ENCODE measurements at places on chromosomes 2 and 18.

DNA sequence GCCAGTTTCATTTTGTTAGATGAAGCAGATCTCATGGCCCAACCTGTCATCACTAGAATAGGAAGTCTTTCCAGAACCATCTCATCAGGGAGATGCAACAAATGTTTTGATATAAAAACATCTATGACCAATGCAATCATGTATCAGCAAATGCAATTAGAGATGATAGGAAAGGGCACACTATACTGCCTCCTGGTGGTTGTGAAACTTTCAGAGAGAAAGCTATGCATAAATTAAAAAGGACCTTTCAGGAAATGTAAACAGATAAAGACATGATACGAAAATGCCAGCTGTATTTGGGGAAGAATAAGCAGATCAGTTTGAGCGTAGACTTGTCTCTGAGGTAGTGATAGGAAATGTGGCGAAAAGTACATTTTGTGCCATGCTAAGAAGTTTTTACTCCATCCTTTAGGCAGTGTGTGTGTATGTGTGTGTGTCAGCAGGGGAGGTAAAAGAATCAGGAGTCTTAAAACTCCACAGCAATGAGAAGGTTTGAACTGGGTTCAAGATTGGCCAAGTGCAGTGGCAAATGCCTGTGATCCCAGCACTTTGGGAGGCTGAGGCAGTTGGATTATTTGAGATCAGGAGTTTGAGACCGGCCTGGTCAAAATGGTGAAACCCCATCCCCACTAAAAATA, 479.3 kb downstream of the CPS1 start:
- DNase-seq: peak; percentile 17

- DNase-seq: no peak
Measured at GRCh38 chr2:126877041-126877440, 21.6 kb upstream of the TEX51 start.

- DNase-seq: no peak
Measured at GRCh38 chr2:83261591-83262136, 1197.4 kb downstream of the SUCLG1 start.

DNA sequence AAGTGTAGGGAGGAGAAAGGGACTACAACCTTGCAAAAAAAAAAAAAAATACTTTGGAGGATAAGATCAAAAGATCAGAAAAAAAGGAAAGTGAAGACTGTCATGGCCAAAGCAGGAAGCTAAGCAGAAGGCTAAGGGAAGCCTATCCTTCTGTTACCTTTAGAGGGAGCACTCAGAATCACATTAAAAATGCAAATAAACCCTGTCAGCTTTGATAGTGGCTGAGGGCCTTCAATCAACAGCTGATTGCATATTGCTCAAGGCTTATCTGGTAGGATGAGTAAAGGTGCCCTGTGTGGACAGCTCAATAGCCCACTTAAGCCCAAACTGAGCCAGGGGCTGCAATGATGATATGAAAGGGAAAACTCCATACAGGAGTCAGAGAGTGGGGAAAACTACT, 1021.2 kb downstream of the LRP1B start:
- no peak for DNase-seq

GRCh38 chr2:10954856-10955818, 43.4 kb downstream of the KCNF1 start:
- no peak for DNase-seq

DNA sequence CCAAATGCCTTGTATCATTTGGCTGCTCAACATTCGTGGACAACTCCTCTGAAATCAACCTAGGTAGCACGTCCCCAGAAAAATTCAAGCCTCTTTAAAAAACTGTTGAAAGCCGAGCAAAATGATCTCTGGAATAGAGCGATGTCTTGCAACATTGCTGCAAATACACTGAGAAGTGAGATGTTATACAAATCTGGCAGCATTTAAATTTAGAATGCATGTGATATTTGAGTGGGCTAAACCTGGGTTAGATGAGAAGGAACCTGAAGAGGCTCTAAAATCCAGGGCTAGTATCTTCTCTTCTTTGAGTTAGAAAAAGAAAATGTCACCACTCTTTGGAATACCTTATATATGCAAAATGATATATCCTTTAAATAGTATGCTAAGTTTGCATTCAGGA, 81.5 kb upstream of the ZBTB14 start:
- DNase-seq: no peak

- no peak for DNase-seq
Measured at GRCh38 chr2:235713189-235713588, 219.3 kb downstream of the AGAP1 start.

DNA sequence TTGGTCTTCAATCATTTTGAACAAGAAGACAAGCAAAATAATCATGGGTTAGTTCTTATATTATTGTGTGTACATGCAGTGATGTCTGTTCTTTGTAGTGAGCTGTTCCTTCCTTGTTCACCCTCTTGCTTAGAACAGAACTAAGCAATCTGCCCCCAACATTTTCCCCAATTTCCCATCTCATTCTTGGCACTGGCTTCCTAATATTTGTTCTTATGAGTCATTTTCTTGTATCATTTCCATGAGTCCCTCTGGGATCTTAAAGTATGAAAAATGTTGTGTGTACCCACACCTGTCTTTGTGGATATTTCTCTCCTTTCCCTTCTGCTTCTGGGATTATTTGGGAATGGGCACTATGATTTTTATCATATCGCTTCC, 3.5 kb upstream of the IL1B start:
- no peak for DNase-seq

- DNase-seq: no peak
Measured at GRCh38 chr2:215110918-215111317, 27.5 kb downstream of the ABCA12 start.

GRCh38 chr2:236685979-236686520, 116.4 kb downstream of the ACKR3 start:
- no peak for DNase-seq

GRCh38 chr2:235416858-235417499, 76.9 kb upstream of the AGAP1 start:
- DNase-seq: no peak

DNA sequence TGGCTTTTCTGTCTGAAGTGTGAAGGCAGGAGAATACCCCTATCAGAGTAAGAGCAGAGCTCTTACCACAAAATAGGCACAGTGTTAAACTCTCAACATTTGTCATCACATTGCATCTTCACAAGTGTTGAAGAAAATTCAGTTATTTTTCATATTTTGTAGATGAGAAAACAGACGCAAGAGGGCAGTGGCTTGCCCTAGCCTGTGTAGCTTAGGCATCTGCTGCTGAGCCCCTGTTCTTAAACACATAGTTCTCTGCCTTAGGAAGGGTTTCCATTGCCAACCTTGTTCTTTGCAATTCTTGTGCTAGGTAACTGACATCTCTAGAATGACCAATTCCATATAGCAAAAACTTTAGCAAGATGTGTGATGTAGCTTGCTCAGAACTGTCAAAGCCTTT, 112.7 kb upstream of the RMDN2 start:
- no peak for DNase-seq

DNA sequence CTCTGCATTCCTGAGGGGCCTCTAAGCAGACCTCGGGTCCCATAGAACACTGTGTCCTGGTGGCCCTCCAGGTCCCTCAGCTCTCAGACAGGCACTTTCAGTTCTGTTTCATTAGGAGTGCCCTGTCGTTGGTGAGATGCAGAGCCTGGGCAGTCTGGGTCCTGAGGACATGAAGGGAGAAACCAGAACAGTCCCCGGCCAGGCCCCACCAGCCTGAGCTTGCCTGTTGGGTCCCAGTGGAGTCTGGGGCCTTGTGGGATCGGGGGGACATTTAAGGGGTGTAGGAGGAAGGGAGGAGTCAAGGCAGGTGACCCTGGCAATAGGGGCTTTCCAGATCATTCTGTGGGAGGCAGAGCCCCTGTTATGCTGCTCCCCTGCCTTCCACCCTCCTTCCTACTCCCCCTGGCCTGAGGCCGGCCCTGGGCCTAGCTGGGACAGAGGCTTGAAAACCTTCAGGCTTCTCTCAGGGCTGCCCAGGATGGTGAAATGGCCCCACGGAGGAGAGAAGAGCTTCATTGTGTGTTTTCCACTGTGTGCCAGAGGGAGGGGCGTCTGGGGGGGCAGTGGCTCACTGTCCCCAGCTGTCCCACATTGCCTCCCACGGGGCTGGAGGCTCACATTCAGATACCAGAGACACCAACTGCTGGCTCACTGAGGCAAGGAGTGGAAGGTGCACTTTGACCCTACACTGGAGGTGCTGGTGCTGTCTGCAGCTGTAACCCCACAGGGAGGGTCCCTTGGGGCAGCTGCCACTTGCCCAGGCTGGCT, 26.6 kb upstream of the CATIP start:
- no peak for DNase-seq

DNA sequence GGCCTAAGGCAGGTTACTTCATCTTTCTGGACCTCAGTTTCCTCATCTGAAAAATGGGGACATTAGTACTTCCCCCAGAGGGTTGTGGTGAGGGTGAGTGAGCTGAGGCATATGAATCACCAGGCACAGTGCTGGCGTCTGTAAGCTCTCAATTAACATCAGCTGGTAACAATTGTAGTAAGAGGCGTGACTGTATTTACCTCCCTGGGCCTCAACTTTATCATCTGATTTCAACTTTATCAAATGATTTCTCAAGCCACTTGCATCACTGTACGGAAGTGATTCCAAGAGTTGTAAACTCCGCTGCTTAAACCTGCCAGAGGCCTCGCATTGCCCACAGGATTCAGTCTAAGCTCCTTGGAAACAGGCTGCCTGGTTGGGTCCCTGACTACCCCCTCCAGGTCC, 53.6 kb upstream of the PKDCC start:
- DNase-seq: no peak

DNA sequence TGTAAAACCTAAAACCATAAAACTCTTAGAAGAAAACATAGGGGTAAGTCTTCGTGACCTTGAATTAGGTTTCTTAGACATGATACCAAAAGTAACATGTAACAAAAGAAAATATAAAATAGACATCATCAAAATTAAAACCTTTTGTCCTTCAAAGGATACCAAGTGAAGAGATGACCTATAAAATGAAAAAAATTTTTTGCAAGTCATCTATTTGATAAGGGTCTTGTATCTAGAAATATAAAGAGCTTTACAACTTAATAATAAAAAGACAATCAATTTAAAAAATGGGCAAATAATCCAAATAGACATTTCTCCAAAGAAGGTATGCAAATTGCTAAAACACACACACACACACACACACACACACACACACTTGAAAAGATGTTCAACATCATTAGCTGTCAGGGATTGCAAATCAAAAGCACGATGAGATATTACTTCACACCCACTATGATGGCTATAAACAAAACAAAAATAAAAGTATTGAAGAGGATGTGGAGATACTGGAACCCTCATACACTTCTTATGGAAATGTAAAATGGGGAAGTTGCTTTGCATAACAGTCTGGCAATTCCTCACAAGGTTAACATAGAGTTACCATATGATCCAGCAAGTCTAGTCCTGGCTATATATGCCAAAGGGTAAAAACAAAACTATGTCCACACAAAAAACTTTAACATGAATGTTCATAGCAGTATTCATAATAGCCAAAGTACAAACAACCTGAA, 23.3 kb downstream of the SPDYA start:
- no peak for DNase-seq

GRCh38 chr2:95270541-95271081, 3.6 kb upstream of the PROM2 start:
- DNase-seq: peak; percentile 13

DNA sequence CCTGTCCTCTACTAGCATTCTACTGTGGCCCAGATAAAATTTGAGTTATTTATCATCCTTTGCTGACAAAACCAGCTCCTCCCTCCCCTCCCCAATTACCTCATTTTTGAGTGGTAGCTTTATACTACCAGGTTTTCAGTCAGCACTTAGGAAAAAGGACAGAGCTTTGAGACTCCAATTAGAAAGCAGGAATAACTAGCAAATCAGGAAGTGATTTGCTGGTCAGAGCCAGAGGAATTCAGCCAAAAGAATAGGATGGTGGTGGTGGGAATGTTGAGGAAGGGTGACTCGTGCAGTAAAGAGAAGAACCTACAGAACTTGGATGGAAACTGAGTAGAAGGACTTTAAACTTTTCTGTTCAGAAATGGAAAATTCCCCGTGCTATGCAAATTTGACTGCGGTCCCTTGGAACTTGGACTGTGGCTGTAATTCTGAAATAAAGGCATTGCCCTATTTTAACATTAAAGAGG, 3.7 kb downstream of the MYL12B start:
- DNase-seq: no peak

- DNase-seq: no peak
Measured at GRCh38 chr2:98205889-98206288, 118.9 kb downstream of the VWA3B start.

- DNase-seq: no peak
Measured at GRCh38 chr18:8744656-8745055, 39.3 kb downstream of the MTCL1 start.

DNA sequence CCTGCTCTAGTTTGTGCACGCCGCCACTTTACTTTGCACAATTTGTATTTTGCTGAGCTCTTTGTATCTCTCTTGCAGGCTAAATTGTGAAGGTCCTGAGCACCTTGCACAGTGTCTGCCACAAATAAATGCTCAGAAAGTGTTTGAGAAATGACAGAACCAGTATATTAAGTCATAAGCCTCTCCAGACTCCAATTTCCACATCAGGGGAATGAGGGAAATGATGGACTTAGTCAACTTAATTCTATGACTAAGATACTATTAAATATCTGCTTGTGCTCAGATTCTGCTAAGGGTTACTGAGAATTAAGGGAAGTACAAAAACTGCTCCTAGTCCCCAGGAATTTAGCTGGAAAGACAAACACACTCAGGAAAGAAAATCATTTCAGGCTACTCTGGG, 239.1 kb upstream of the SLC14A2 start:
- DNase-seq: no peak

- no peak for DNase-seq
Measured at GRCh38 chr18:35027206-35027605, 14.0 kb upstream of the MAPRE2 start.

- no peak for DNase-seq
Measured at GRCh38 chr2:237268004-237268708, 145.8 kb downstream of the COL6A3 start.

- DNase-seq: no peak
Measured at GRCh38 chr2:173359231-173359630, 4.6 kb downstream of the CDCA7 start.

- no peak for DNase-seq
Measured at GRCh38 chr2:75076088-75076487, 117.6 kb downstream of the POLE4 start.

DNA sequence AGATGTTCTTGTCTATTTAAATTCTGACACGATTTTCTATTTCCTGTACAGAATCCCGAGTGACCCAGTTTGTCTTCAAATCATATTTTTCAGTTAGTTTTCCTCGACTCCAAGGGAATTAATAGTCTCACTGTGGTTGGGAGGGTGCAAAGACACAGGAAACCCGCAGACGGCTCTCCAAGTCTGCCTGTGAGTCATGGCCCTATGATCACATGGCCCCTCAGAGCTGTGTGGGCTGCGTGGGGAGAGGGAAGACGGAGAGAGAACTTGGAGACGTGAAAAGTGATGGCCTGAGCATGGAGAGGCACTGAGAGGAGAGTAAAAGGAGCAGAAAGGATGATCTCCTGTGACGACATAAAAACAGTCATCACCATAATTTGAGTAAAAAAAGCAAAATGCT, 989.9 kb downstream of the DCDC2C start:
- no peak for DNase-seq

GRCh38 chr2:119827866-119828507, 68.3 kb downstream of the PTPN4 start:
- no peak for DNase-seq

GRCh38 chr2:103887625-103888024, 966.3 kb upstream of the POU3F3 start:
- no peak for DNase-seq

- DNase-seq: no peak
Measured at GRCh38 chr2:134621939-134622705, 96.7 kb downstream of the TMEM163 start.

- no peak for DNase-seq
Measured at GRCh38 chr2:191184457-191184856, 33.7 kb upstream of the STAT4 start.

GRCh38 chr18:59990121-59990823, 90.5 kb downstream of the PMAIP1 start:
- no peak for DNase-seq

Measured in colonic mucosa (tissue), 4 donors.